Calu3 (cell line): ENCODE measurements at places on chromosomes 7 and 10.

- DNase-seq = no peak
Measured at GRCh38 chr7:127768241-127768640, 116.2 kb downstream of the SND1 start.

DNA sequence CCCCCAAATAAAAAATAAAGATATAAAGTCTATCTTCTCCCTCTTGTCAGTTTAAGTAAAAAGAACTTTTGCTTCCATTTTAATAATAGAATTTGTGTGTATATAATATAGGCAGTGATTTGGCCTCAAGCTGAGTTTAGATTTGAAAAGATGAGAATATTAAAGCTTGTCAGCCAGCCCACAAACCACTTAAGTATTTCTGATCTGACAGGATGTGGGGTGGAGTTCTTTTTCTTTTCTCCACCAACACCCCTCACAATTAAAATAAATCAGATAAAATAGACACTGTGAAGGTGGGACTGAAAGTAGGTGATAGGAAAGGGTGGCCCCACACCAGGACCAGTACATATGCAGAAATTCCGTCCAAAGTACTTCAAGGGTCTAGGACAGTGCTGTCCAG lies 714.1 kb downstream of the AUTS2 start:
- no peak for DNase-seq

GRCh38 chr10:130726996-130727725 lies 584.4 kb downstream of the TCERG1L start:
- no peak for DNase-seq

- no peak for DNase-seq
Measured at GRCh38 chr10:117239721-117240620, 943 bp upstream of the SLC18A2 start.

- DNase-seq = no peak
Measured at GRCh38 chr7:370259-370625, 80.3 kb downstream of the FOXL3 start.

- no peak for DNase-seq
Measured at GRCh38 chr7:155804431-155804831, 7.8 kb downstream of the SHH start.

DNA sequence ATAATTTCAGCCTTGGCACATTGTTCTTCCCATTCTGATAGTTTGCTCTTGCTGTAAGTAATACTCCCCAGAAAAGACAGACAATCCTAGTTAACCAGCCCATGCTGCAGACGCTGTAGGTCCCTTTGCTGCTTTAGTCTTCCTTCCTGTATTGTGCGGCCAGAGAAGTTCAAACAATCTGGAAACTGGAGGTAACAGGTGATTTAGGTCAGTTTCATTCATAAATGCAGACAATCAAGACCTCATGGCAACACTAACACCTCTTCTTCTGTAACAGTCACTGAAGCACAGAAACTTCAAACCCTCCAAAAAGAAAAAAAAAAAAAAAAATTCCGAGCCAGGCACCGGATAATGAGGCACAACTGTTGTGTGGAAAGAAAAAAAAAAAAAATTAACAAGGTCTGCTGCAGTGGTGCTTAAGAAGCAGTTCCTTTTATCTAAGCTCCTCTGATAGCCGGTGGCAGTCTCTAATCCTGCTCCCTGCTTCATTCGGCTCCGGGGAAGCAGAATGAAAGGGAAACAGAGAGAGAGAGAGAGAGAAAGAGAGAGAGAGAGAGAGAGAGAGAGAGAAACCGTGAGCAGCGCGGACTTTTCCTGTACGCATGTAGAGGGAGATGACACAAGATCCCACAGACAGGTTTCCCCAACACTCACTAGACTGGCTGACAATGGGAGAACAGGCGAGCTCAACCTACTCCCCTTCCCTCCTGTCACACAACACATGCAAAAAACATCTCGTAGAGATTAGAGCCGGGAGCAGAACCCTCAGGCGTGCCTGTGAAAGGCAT lies at the start of gene SEMA3A:
TSS of gene SEMA3A (minus strand) at position 306 of the 788 bp plus-strand sequence. CDS start at position 103, 203 bp downstream.
- DNase-seq = peak; percentile 35

DNA sequence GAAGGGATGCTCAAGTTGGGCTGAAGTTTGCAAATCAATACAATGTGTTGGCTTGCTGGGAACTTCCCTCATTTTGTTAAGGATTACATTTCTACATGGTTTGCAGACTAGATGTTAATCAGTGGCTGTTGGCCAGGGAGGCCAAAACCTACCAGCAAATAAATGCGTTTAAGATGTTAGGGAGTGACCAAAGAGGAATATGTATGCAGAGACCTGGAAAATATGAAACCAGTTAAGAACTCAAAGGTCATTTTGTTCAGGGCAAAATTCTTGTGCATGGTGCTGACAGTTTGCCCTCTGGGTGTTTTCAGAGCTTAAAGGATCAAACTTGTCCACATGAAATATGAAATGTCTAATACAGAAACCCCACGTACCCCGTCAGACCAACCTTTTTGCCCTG lies 30.3 kb downstream of the GATA3 start:
- no peak for DNase-seq

DNA sequence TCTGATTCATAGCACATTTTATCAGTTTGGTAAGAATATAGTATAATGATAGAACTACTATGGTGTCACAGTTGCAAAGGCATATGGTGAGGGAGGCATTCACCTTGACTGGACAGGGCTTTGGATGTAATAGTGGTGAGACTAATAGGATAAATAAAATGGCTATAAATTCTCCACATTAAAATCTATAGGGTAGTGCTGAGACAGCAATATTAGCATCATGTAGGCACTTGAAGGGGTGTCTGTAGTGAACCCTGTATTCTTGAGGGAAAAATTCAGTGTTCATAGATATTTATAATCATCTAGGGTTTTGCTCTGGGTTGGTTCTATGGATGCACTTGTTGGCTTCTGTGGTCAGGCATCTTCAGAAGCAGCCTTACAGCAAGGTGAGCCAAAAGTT lies 59.3 kb upstream of the ICA1 start:
- DNase-seq = no peak

DNA sequence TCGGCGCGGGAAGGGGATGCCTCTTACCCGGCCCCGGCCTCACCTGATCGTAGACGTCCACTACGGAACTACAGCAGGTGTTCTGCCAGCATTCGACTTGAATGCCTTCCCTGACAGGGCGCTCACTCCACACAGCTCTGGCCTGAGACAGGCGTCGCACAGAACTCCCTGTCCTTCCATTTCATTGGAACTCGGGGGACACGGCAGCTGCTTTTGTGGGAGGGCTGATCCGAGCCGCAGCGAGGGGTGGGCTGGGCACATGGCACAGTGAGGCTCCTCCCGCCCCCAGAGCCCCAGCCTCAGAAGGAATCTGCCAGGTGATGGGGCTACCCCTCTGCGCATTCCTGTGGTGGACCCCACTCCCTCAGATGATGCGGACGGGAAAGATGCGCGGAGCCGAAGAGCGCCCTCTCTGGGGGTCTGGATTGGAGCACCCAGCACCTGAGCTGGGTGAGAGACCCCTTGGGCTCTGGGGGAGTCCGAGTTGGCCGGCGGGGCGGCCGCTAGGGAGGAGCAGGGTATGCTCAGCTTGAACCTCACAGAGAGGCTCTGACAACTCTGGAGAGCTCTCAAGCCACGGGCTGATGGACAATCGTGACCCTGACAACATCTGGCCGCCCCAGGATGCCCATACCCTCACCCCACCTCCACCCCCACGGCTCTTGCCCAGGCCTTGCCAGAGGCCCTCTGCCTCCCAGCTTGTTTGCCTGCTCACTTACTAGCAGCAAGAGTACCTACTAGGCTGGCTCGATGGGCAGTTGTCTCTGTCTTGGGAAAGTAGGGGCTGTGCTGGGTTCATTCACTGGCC lies 36.6 kb downstream of the RASGEF1A start:
- DNase-seq = no peak

DNA sequence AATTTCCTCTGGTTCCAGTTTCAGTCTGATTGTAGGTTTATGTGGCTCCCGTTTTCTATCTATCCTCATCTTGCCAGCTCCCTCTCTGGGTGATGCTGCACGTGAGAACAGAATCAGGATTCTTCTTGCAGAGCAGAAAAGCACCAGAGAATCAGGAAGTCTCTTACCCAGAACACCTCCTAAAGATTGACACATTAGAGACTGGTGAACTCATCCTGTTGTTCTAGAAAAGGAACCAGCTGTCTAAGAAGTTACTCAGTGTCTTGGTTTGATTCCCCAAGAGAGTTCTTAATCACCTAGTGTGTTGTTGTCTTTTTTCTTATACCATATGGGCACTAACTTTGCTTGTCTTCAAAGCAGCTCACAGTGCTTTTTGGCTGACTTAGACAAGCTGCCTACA lies 152.4 kb downstream of the DGKI start:
- no peak for DNase-seq

GRCh38 chr10:3192856-3193635 lies 20.5 kb upstream of the PITRM1 start:
- DNase-seq = peak; percentile 51

- DNase-seq = no peak
Measured at GRCh38 chr7:155971180-155971770, 159.0 kb upstream of the SHH start.

DNA sequence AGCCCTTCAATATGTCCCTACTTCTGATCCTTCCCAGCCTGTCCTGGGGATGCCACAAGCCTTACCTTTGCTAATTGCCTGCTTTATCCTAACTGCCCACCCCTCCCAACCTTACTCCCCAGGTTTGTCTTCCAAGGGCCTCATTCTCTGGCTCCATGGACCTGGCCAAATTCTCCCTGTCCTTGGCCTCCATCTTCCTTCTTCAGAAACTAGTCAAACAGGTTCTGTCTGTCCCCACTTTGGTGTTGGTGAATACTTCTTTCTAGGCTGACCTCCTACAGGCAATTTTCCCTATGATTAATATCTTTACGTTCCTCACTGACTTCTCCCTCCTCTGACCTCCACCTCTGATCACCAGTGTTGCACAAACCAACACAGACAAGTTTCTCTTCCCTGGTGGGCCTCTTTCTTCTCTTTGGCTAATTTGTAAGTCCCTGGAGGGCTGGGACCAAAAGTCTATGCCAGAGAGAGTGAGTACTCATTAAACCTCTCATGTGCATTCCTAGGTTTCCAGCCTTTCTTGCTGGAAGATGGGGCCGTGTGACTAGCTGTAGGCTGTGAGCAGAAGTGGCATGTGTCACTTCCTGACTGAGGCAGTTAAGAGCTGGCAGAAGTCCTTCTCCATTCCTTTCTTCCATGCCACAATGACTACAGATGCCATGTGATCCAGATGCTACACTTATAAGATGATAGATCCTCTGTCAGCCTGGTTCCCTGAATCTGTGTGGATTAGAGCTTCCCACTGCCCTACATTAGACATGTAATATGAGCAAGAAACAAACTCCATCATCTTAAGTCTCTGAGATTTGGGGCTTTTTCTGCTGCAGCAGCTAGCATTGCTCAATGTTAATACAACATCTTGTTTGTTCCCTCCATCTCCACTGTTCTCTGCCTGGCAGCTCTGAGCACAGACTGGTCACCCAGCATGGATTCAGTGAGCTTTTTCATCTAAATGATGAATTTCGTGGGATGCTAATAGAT lies 382.7 kb downstream of the RPS24 start:
- no peak for DNase-seq

DNA sequence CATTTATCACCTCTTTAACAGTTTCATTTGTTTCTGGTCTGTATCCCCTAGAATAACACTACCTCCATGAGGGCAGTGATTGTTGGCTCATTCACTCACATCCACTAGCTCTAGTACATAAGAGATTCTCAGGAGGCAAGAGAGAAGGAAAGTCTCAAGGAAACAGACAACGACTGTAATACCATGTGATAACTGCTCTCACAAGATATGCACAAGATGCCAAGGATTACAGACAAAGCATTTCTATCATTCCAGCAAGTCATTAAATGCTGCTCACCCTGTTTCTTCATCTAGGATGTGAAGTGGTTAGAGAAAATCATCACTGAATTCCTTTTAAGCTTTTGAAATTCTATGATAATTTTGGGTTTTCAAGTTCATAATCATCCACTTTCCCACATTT lies 115.3 kb downstream of the HIBADH start:
- DNase-seq = no peak

- DNase-seq = no peak
Measured at GRCh38 chr10:52099026-52099600, 215.0 kb upstream of the DKK1 start.

- DNase-seq = no peak
Measured at GRCh38 chr7:39891894-39892293, 58.2 kb upstream of the CDK13 start.

GRCh38 chr7:1719913-1720312 lies 49.8 kb downstream of the ELFN1 start:
- no peak for DNase-seq

DNA sequence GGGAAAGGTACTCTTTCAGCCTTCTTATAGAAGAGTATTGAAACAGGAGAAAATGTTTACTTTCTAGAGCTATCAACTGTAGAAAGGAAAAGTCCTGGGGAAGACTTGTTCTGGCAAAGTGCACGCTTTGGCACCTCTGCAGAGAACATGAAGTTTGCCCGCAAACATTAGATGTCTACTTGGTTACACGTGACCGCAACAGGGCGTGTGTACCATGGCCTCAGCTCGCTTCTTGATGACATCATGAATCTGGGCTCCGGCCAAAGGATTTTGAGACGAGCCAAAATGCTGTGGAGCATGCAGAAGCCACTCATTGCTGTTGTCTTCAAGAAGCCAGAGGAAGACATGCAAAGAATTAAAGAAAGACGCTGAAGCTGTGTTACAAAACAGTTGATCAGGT lies 8.6 kb upstream of the TAS2R60 start:
- peak; percentile 49 for DNase-seq

GRCh38 chr7:115037128-115037802 lies 115.4 kb downstream of the MDFIC start:
- DNase-seq = no peak

DNA sequence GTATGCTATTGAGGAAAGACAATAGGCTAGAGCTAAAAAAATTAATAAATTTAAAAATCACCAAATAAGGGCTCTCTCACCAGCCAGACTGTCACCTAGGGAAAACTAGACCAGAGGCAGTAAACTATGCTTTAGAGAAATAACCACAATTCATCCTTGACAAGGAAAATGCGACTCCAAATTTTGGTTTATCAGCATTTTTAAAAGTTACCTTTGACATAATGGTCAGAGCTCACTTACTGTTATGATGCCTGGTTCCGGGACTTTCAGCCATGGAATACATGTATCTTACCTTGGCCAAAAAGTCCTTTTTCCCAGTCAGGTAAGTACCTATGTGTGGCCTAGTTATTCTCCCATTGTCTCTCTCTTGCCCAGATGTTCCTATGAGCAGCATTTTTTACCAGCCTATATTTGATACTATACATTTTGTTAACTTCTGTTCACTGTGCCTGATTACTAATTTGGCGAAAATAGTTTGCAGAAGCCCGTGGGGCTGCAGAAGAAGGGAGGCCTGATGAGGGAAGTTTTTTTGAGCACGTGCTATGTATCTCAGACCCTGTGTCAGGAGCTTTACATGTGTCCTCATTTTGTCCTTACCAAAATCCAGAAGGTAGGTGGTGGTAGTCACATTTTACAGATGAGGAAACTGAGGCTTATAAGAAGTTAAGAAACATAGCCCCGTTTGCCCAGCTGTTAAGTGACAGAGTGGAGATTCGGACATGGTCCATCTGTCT lies 149.7 kb downstream of the CELF2 start:
- no peak for DNase-seq

GRCh38 chr7:45031829-45032228 lies 31.8 kb downstream of the CCM2 start:
- no peak for DNase-seq

- DNase-seq = no peak
Measured at GRCh38 chr7:1601956-1602355, 32.1 kb upstream of the PSMG3 start.

GRCh38 chr10:11388996-11389395 lies 222.5 kb downstream of the USP6NL start:
- DNase-seq = no peak
